Smooth muscle cell of the pulmonary artery (primary cell): ENCODE measurements at places on chromosomes 1 and 21. TPM values are rescaled to one million over a fixed set of nuclear protein-coding genes. Genes with fewer than 3 reads are reported as not detected.

GPR37L1 gene
- 0.03 TPM in 1 of 2 replicates, not detected in the other for total RNA-seq

CRNN gene
- not detected in 2 replicates for total RNA-seq

TSPAN1 gene
- total RNA-seq = 0.73 and 0.78 TPM in 2 replicates

TP73 gene
- 0.07 TPM in 1 of 2 replicates, not detected in the other for total RNA-seq

STUM gene
- under 0.01 TPM in 2 replicates for total RNA-seq

HTR6 gene
- total RNA-seq = 0.07 TPM in 1 of 2 replicates, not detected in the other

RAD54L gene
- 1.8 and 2.5 TPM in 2 replicates for total RNA-seq

ZFP69B gene
- total RNA-seq = 1.8 and 3.7 TPM in 2 replicates

EPHA2 gene
- 34.7 and 76.8 TPM in 2 replicates for total RNA-seq

TRIM17 gene
- 0.07 TPM in 2 replicates for total RNA-seq

THEMIS2 gene
- 6.5 and 8.9 TPM in 2 replicates for total RNA-seq

CCDC27 gene
- total RNA-seq = not detected in 2 replicates

CHAF1B gene
- 1.2 and 1.6 TPM in 2 replicates for total RNA-seq

CRABP2 gene
- 13.8 and 24.8 TPM in 2 replicates for total RNA-seq

PTGFR gene
- total RNA-seq = 3.3 and 28.9 TPM in 2 replicates

IQCC gene
- 1.4 and 1.7 TPM in 2 replicates for total RNA-seq

AGT gene
- 0.86 and 2.7 TPM in 2 replicates for total RNA-seq

DMBX1 gene
- not detected in 2 replicates for total RNA-seq

AIRE gene
- total RNA-seq = 0.03 and 0.07 TPM in 2 replicates

DDAH1 gene
- total RNA-seq = 56.8 and 64.4 TPM in 2 replicates

SLC44A3 gene
- 2.2 and 2.7 TPM in 2 replicates for total RNA-seq

PTGS2 gene
- 59.8 and 148 TPM in 2 replicates for total RNA-seq

C1orf94 gene
- total RNA-seq = 0.07 TPM in 1 of 2 replicates, not detected in the other

MAPKAPK2 gene
- total RNA-seq = 51.2 and 57.7 TPM in 2 replicates

DYRK3 gene
- 22.3 and 28.2 TPM in 2 replicates for total RNA-seq

MARK1 gene
- total RNA-seq = 1.2 and 2.0 TPM in 2 replicates
